ENCODE measurements at places on chromosomes 5 and 9.

DNA sequence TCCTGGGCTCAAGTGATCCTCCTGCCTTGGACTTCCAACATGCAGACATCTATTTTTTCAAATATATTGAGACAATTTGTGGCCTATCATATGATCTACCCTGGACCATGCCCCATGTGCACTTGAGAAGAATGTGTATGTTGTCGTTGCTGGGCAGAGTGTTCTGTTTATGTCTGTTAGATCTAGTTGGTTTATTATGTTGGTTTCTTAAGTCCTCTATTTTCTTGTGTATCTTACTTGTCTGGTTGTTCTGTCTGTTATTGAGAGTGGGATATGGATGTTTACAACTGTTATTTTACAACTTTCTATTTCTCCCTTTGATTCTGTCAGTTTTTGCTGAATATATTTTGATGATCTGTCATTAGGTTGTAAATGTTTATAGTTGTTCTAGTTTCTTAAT, 10.2 kb upstream of the TMEM171 start:
- no peak for DNase-seq

GRCh38 chr5:172775326-172776234, 4.6 kb upstream of the DUSP1 start:
- DNase-seq: no peak

DNA sequence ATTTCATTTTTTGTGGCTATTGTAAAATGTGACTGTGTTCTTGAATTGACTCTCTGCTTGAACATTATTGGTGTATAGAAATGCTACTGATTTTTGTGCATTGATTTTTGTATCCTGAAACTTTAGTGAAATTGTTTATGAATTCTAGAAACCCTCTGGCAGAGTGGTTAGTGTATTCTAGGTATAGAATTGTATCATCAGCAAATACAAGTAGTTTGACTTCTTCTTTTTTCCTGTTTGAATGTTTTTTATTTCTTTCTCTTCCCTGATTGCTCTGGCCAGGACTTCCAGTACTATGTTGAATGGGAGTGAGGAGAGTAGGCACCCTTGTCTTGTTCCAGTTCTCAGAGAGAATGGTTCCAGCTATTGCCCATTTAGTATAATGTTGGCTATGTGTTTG, 88.8 kb upstream of the HMHB1 start:
- no peak for DNase-seq

- DNase-seq: no peak
Measured at GRCh38 chr9:98978231-98978681, 34.5 kb downstream of the COL15A1 start.

GRCh38 chr5:107389130-107389774, 281.5 kb downstream of the EFNA5 start:
- DNase-seq: no peak

GRCh38 chr9:16412740-16413139, 457.7 kb downstream of the BNC2 start:
- no peak for DNase-seq

DNA sequence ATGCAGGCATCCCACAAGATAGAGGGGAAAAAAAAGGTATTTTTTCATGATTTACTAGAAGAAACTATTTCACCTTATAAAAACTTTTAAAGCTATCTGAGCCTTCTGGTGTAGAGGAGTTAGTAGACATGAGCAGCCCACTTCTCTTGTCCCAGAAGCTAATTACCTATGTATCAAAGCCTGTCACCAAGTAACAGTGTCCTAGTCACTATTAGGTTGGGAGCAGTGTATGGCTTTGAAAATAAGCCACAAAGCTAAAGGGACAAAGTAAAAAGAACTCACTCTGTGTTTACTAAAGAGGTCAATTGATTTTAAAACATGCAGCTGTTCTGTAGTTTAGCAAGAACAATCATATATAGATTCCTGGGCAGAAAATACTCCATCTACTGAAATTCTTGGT, 1286.1 kb downstream of the PTPRD start:
- no peak for DNase-seq

GRCh38 chr9:127291246-127291778, 26.7 kb downstream of the GARNL3 start:
- DNase-seq: no peak

- DNase-seq: no peak
Measured at GRCh38 chr9:125293134-125293533, 31.5 kb downstream of the GAPVD1 start.

DNA sequence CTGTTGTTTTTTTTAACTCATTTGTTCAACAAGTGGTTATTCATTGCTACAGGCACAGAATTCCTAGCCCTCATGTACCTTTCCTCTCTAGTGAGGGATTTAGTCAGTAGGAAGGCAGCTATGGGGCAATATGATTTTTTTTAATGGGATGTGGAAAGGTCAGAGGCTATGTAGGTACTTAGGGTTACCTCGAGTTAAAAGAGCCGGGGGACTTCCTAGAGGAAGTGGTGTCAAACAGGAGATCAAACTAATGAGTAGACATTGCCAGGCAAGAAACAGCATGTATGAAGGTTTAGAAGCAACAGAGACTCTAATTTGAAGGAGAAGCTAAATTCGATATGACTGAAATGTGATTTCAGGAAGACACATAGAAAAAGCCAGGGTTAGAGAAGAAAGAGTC, 50.7 kb downstream of the ITGA2 start:
- no peak for DNase-seq

- no peak for DNase-seq
Measured at GRCh38 chr5:128537221-128537999, 635 bp downstream of the FBN2 start.

GRCh38 chr9:107090218-107090617, 192.9 kb upstream of the RAD23B start:
- DNase-seq: no peak

- no peak for DNase-seq
Measured at GRCh38 chr9:33455945-33456344, 8.6 kb upstream of the AQP3 start.

- no peak for DNase-seq
Measured at GRCh38 chr5:142420561-142421227, 95.9 kb upstream of the SPRY4 start.

GRCh38 chr9:136751814-136752213, 3.5 kb upstream of the LCN6 start:
- DNase-seq: no peak

- DNase-seq: no peak
Measured at GRCh38 chr5:97420646-97421045, 237.6 kb upstream of the RIOK2 start.

DNA sequence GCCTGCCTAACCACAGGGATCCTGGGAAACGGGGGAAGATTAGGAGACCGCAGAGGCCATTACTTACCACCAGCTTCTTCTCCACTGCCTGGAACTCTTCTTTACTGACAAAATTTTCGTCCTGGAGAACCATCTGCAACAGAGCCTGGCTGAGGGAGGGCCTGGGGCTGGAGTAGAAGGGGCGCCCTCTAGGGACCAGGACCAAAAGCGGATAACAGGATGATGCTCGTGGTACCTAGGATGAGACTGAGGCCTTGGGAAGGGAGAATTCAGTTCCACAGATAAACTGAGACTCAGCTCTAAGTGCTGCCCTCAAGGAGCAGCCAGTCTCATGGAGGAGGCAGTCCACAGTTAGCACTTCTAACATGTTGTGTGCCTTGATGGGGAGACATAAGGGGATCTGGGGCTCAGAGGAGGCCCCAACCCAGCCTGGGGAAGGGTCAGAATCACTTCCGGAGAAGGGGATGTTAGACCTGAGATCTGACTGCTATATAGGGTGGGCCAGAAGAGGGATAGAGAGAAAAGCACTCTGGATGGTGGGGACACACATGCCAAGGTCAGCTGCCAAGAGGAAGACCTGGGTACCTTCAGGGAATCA, 1.2 kb downstream of the SPATA24 start:
- DNase-seq: no peak

- DNase-seq: no peak
Measured at GRCh38 chr5:159316519-159317383, 13.5 kb downstream of the IL12B start.

- DNase-seq: no peak
Measured at GRCh38 chr5:171785517-171785916, at the start of gene SMIM23. TSS of gene SMIM23 (plus strand) at chr5:171785817. CDS start at chr5:171785872, 55 bp downstream.

GRCh38 chr5:54281960-54282692, 28.2 kb downstream of the ARL15 start:
- no peak for DNase-seq

DNA sequence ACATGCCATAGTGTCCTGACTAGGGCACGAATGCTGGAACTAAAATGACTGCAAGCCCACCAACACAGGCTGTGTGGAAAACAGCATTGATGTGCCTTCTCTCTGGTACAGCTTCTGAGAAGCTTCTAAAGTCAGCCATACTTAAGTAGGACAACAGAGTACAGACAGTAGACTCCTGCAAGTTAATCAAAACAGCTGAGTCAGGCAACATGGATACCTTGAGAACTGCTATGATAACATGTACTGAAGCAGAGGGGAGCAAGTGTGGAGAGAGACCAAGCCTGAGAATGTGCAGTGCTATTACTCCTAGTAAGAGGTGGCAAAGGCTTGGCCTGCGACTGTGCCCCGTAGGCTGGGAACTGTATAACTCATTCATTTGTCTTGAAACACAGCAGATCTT, 2.5 kb downstream of the ISCA1 start:
- no peak for DNase-seq

DNA sequence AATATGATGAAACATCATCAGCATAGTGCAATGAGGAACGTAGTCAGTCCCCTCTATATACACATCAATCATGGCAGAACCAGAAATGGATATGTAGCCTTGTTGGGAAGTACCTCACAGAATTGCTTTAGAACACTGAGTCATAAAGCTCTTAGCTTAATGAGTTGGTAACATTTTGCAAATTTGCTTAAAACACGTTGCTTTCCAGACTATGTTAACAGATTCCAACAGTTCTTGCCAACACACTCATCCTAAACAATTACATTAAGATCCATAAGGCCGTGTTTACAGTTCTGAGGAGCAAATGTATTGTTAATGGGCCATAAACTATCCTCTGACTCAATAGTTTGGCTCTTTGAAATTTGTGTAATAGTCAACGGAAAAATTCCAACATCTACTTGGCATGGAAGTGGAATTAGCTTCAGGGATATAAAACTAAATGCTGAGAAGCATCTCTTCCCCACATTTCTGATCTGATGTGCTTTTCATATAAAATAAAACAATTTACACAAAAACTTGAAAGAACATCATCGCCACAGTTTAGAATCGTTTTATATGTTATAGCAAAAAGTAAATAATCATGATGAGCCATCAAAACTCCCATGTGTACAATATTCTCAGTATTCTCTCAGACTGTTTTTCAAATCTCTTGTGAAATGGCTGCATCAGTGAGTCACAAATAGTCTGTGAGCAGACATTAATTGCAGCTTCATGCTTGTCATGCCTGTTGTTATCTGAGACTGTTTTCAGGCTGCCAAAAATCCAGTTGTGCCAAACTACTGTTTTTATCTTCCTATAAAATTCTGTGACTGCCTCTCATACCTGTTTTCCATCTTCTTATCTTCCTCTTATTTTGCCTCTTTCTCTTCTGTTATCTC, 291.9 kb downstream of the COX7C start:
- DNase-seq: no peak

- DNase-seq: no peak
Measured at GRCh38 chr9:14340994-14341393, 27.1 kb upstream of the NFIB start.

DNA sequence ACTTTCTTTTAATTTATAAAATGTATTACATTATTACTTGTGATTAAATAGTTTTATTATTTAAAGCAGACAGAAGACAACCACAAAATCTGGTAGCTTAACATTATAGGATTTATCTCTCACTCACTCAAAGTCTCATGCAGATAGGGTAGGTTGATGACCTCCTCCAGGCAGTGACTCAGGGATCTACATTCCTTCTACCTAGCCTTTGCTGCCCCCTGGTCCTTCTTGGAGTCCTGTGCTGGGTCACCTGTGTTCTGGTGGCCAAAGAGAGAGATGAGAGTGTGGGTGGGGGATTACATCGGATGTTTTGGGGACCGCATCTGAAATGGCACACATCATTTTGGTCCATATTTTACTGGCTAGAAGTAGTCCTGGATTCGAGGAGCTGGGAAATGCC, 95.7 kb upstream of the CTSL start:
- DNase-seq: no peak

GRCh38 chr9:137615387-137615871, 3.4 kb upstream of the EHMT1 start:
- DNase-seq: no peak

GRCh38 chr5:39262981-39263380, 43.6 kb upstream of the FYB1 start:
- no peak for DNase-seq

DNA sequence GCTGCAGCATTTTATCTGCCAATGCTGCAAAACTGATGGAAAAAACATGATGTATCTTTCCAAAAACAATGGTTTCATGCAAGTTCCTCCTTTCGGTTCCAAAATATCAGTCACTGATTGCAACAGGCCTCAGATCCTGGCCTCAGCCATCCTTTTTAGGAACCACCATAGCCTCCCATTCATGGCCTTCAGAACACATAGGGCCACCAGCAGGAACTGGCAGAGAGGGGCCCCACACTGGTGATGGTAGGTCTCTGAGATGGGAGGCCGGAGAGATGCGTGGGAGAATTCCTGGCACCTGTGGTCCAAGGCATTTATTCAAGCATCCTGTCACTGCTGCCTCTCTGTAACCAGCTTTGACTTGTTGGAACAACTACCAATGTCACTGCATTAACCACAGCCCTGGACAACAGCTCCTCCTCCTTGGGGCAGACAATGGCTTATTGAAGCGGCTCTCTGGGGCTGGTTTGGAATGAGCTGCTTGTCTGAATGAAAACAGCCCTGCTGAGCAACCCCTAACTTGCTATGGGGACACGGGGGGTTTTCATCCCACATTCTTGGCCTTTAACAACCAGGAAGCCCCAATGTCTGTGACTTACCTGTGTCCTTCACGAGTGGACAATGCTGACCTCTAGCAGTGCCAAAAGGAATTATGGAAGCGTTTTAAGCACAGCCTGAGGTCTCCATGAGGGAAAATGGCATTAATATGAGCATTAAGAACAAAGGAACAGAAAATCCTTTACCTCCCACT, 108.1 kb downstream of the LHFPL2 start:
- no peak for DNase-seq

DNA sequence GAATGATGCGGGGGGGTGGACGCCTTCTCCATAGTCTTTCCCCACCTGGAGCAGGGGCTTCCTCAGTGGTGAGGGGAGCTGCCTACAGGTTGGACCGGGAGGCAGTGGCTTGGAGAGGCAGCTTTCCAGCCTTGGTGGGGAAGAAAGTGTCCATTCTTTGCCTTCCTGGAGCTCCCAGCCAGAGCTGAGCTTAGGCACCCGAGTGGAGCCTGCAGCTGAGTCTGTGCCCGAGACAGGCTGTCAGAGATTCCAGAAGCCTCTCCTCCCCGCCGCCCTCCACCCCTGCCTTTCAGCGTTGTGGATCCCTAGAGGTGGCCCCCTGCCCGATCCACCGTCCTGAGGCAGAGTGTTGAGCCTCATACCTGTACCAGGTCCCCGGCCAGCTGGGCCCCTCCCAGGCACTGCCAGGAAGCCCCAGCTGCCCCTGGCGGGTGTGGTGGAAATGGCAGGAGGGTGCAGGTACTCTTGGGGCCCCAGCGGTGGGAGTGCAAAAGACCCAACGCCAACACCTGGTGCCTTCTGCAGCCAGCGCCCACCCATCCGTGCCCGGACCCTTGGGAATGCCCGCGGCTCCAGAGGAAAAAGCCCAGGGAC, 112.0 kb downstream of the RXRA start:
- DNase-seq: no peak

GRCh38 chr5:172854451-172854871, 20.4 kb downstream of the ERGIC1 start:
- no peak for DNase-seq

Data from stimulated activated CD4-positive, alpha-beta T cell treated with anti-CD3 and anti-CD28 coated beads, TNF-alpha, amount 100 ng/mL, for 48 hours (primary cell).